ENCODE measurements at places on chromosomes 11 and 22.
A peak's percentile ranks its signal among the peaks of the same experiment; 100 is the strongest.

- DNase-seq = no peak
Observed at GRCh38 chr22:41273128-41273527, 12.9 kb downstream of the RANGAP1 start.

GRCh38 chr22:29265929-29266328, 1.9 kb downstream of the RHBDD3 start:
- DNase-seq = peak; percentile 22

GRCh38 chr11:122863704-122864326, 18.7 kb upstream of the JHY start:
- DNase-seq = peak; percentile 68

DNA sequence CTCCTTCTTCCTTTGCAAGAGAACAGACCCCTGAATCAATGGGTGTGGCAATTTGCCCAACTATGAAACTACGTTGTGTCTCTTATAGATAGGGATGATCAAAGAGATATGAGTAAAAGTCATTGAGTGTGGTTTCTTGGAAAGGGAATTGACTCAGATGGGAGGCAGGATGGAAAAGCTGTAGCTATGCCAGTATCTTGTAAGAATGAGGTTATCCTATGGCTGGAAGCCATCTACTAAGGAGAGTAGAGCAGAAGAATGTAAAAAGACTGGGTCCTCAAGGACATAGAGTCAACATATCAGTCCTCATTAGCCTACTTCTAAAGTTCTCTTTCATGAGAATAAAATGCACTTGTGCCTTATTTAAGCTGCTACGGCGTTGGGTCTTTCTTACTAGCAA, 78.9 kb upstream of the POU2AF2 start:
- peak; percentile 33 for DNase-seq

GRCh38 chr11:119974467-119974866, 163.4 kb downstream of the TRIM29 start:
- no peak for DNase-seq

GRCh38 chr22:39932918-39933649, 27.1 kb upstream of the TMA7B start:
- peak; percentile 7 for DNase-seq

- no peak for DNase-seq
Observed at GRCh38 chr11:12800871-12801270, 126.7 kb downstream of the TEAD1 start.
